ENCODE measurements at places on chromosomes 4 and X.
A peak's percentile ranks its signal among the peaks of the same experiment; 100 is the strongest.

DNA sequence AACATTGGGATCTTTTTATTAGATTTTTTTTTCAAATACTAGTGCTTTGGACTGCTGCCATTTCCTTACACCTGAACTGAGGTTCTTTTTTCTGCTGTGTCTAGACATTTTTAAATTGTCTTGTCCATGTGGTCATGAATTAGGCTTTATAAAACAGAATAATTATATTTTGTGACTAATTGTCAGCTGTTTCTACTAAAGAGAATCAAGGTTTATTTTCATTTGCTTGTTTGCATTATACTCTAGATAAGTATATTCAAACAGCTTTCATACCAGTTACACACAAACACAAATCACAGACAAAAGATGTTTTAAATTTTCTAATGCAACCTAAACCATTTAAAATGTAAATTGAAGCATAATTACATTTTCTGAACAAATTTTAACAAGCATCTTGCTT, 194.7 kb downstream of the GALNTL6 start:
- DNase-seq, result no peak

GRCh38 chrX:123504630-123505270, 228.1 kb downstream of the THOC2 start:
- no peak for DNase-seq

- peak; percentile 17 for DNase-seq
Observed at GRCh38 chr4:89254847-89255246, 52.8 kb downstream of the GPRIN3 start.

GRCh38 chr4:137583671-137584070, 51.4 kb upstream of the PCDH18 start:
- DNase-seq, result no peak

- no peak for DNase-seq
Observed at GRCh38 chrX:109760209-109760921, 27.3 kb upstream of the ACSL4 start.

GRCh38 chr4:161577579-161578301, 586.1 kb downstream of the FSTL5 start:
- DNase-seq, result peak; percentile 66

- no peak for DNase-seq
Observed at GRCh38 chr4:67470871-67471270, 74.4 kb downstream of the CENPC start.

DNA sequence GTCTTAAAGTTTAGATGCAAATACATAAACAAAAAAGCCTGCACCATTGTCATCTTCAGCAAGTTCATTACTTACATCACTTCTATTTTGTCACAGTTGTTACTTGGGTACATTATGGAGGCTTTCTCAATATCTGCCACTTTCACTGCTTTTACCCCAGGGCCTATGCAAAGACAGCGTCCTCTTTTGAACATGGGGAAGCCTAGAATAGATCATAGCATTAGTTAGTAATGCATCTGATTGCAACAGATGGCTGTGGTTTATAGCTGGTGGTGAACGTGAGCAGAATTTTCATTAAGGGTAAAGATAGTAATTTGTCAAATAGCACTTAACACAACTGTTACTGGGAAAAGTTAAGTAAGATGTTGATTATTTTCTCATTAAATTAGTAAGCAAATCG, 729 bp downstream of the CXCL11 start:
- no peak for DNase-seq

DNA sequence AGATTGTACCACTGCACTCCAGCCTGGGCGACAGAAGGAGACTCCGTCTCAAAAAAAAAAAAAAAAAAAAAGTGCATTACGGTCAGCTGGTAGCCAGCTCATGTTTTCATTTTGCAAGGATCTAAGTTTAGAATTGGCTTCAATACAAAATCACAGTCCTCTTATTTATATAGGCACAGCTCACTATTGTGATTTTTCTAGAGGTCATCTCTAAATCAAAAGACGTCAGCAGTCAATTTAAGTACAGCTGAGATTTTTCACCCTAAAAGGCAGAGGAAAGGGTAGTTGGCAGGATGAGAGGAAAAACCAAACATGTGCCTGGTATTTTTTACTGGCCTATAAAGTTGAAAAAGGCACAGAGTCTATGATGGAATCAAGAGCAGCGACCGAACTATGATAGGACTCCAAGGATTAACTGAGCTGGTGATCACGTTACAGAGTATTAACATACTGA, 30.8 kb downstream of the ASB5 start:
- no peak for DNase-seq

DNA sequence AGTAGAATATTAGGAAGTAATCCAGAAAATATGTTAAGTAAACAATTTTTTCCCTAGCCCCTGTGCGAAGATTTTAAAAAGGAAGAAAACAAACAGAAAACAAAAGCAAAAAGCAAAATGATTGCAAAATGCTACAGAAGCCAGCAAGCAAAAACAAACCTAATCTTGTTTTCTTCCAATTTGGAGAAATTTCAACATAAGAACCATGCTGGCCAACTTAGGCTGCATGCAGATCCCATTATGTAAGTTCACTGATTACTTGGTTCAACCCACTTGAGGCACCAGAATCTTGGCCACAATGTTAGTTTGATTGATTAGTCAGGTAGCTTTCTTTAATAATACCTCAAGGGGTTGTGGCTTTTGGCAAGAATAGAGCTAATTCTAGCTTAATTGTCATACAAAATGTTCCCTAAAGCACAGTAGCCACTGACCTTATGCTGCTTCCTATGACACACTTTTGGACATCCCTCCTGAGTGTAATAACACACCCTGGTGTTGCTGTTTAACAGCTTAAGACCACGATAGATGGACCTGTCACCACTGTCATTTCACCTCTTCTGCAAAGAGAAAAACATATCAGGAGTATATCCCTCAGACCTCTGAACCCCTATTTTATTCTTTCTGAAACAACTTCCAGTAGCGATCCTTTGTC, 2342.1 kb downstream of the PCDH7 start:
- no peak for DNase-seq

- DNase-seq, result no peak
Observed at GRCh38 chr4:185904381-185904780, 92.4 kb upstream of the SORBS2 start.

GRCh38 chr4:151538963-151539362, 130.0 kb downstream of the FHIP1A start:
- no peak for DNase-seq

- no peak for DNase-seq
Observed at GRCh38 chrX:16851421-16851820, 18.7 kb downstream of the RBBP7 start.

GRCh38 chrX:133838761-133839676, 146.4 kb downstream of the GPC3 start:
- peak; percentile 1 for DNase-seq

DNA sequence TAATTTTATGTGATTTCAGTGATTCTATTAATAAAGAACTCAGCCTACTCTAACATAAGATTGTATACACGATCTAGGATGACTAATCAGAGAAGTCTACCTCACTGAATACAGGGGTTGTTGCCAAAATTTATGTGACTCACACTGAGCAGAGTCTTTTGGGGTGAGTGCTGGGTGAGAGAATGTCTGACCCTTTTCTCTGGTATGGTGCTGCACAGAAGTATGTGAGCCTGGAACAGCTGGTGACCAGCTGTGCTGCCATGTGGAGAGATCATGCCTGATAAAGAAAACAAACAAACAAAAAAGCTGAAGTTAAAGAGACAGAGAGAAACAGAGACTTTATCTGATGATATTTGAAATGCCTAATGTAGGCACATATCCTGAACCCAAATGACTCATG, 618.1 kb upstream of the GRIA3 start:
- DNase-seq, result peak; percentile 0

GRCh38 chr4:119774840-119775239, 146.2 kb upstream of the PDE5A start:
- DNase-seq, result no peak

DNA sequence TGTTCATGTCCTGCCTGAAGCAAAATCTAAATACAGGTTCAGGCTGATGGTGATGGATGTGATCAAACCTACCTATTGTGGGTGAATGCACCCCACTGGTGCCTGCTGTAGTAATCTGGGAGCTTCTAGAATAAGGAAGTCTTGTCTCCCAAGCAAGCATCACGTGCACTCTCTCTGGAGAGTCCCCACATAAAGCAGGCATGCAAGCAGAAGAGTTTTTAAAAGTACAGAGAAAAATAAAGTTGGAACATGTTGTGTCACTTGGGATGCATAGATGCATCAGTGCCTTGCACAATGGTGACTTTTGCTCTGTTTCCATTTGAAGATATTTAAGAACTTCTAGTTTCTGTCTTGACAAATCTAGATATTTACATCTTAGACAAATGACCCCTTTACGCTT, 54.9 kb downstream of the MAD2L1 start:
- DNase-seq, result no peak

- no peak for DNase-seq
Observed at GRCh38 chr4:95167805-95168204, 381.0 kb downstream of the UNC5C start.

GRCh38 chr4:162450531-162451035, 286.8 kb upstream of the FSTL5 start:
- no peak for DNase-seq

DNA sequence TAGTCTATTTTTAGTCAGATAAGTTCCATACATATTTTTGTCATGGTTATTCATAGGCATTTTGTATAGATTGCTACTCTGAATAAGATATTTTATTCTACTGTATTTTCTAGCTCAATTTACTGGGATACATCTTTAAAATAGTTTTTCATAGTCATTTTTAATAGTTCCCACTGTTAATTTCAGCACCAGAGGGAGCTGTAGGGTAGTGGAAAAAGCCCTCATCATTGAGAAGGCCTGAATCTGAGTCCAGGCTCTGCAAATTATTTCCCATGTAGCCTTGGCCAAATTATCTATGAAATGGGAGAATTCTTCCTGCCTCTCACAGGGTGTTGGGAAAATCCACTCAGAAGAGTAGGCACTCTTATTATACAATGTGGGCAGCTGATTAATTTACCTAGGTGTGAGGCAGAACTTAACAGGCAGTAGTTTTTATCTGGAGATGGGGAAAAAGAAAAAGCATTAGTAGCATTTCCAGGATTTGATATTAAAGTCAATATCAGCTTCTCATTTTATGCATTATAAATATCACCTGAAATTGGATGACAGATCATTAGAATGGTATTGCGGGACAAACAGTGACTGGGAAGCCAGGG, 102.9 kb upstream of the PAQR3 start:
- DNase-seq, result peak; percentile 0

- DNase-seq, result no peak
Observed at GRCh38 chr4:15586066-15586465, 69.1 kb downstream of the FBXL5 start.

Data from HTR-8/SVneo (cell line).